ENCODE measurements at places on chromosomes 16 and 17. TPM values are rescaled to one million over a fixed set of nuclear protein-coding genes. Genes with fewer than 3 reads are reported as not detected.

The PRDM7 gene
- polyA plus RNA-seq, result not detected

The PFN1 gene
- 2,601 TPM for polyA plus RNA-seq

DNA sequence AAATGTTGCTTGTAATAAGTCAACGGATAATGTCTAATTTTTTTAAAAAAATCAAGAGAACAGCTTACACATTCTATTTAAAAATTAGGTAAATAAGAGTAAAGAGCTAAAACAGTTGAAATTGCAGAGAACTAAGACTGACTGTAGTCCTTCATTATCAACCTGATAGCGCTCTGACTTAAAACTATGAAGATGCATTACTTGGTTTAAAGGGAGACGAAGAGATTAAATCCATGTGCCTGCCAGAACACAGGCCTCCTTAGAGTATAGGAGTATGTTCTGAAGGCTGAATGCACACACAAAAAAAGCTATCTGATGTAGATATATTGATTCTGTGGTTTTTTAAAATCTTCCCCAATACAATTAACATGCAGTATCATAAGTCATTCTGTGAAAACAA is 28.5 kb downstream of the GLG1 start:
- H3K4me3 ChIP-seq, result no peak overlapping the region
- peaks cover 38% of the 10 kb centered on the region for H3K4me1 ChIP-seq
- no peaks in the 10 kb centered on the region for H3K27me3 ChIP-seq
- no peak overlapping the region for H3K27ac ChIP-seq
- no peaks in the 10 kb centered on the region for H3K36me3 ChIP-seq

DNA sequence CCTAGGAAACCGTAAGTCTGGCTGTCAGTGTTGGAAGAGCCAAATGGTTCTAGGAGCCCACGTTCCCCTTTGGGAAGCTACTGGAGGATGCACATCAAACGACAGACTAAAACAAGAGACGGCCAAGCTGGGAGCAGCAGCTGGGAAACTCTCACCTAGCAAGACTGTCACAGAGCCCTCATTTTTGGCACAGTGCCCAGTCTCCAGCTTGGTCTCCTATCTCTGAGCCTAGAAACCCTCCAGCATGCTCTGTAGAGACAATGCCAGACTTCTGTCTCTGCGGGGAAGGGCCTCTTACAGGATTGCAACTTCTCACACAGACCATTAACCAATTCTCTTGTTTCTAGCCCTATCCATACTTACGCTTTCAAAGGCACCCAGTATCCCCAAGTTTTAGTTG is 23.5 kb downstream of the GTF3C1 start:
- no peak overlapping the region for H3K4me3 ChIP-seq
- H3K36me3 ChIP-seq, result peaks cover 44% of the 10 kb centered on the region
- no peaks in the 10 kb centered on the region for H3K4me1 ChIP-seq
- no peaks in the 10 kb centered on the region for H3K27me3 ChIP-seq

- peak overlapping the region; percentile 96 for H3K27ac ChIP-seq
- DNase-seq, result no peak
- H3K4me1 ChIP-seq, result peaks cover 74% of the 10 kb centered on the region
- H3K4me3 ChIP-seq, result peak overlapping the region; percentile 85
- H3K36me3 ChIP-seq, result peaks cover 51% of the 10 kb centered on the region
Observed at GRCh38 chr16:31182391-31182790, 2.5 kb downstream of the FUS start.

- no peak overlapping the region for H3K27ac ChIP-seq
- no peak overlapping the region for H3K4me3 ChIP-seq
- H3K36me3 ChIP-seq, result no peaks in the 10 kb centered on the region
- no peak for DNase-seq
- no peaks in the 10 kb centered on the region for H3K27me3 ChIP-seq
Observed at GRCh38 chr16:23324727-23325126, 22.6 kb downstream of the SCNN1B start.

DNA sequence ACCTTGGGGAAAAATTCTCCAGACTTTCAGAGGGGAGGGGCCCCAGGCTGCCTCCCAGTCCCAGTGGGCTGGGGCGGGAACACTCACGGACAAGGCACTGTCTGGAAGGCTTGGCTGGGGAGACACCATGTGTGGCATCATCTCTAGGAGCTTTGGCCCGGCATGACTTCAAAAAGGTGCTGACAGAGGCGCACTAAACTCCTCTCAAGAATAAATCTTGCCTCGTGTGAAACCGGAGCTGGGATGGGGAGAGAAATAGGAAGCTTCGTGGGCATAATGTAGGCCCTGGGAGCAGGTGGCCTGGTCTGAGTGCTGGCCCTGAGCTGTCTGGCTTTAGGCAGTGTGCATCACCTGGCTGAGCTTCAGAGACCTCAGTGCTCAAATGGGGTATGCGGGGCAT is 5.7 kb downstream of the WSCD1 start:
- H3K4me1 ChIP-seq, result peaks cover 7% of the 10 kb centered on the region
- no peak for DNase-seq
- no peak overlapping the region for H3K27ac ChIP-seq
- peaks cover 6% of the 10 kb centered on the region for H3K27me3 ChIP-seq
- no peak overlapping the region for H3K4me3 ChIP-seq

DNA sequence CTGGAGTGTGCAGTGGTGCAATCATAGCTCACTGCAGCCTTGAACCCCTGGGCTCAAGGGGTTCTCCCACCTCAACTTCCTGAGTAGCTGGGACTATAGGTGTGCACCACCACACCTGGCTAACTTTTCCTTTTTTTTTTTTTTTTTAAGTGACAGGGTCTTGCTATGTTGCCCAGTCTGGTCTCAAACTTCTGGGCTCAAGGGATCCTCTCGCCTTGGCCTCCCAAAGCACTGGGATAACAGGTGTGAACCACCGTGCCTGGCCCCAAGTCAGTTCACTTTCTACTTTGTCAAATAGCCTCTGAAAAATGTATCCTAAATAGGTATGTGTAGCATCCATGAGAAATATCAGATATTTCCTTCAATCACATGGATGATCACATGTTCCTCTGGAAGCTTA is 9.9 kb upstream of the NFAT5 start:
- H3K27ac ChIP-seq, result no peak overlapping the region
- DNase-seq, result no peak
- no peaks in the 10 kb centered on the region for H3K4me1 ChIP-seq
- H3K4me3 ChIP-seq, result no peak overlapping the region
- no peaks in the 10 kb centered on the region for H3K36me3 ChIP-seq

DNA sequence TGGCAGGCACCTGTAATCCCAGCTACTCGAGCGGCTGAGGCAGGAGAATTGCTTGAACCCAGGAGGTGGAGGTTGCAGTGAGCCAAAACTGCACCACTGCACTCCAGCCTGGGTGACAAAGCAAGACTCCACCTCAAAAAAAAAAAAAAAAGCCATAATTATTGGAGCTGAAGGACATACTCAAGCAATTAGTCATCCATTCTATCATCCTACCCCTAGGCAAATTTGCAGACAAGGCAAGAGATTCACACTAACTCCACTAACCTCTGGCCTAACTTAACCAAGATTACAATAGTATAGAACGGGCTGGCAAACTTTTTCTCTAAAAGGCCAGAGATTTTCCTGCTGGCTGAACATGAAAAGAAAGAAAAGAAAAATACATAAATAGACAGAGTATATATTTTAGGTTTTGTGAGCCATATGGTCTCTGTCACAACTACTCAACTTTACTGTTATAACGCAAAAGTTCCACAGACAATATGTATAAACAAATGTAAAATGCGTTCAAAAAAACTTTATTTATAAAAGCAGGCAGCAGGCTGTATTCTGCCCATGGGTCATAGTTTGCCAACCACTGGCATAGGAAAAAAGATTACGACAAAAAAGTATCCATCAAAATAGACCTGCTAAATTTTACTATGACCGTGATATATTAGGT is 29.7 kb downstream of the BRIP1 start:
- no peaks in the 10 kb centered on the region for H3K27me3 ChIP-seq
- no peak overlapping the region for H3K4me3 ChIP-seq
- no peaks in the 10 kb centered on the region for H3K4me1 ChIP-seq
- no peak for DNase-seq
- no peaks in the 10 kb centered on the region for H3K36me3 ChIP-seq
- no peak overlapping the region for H3K27ac ChIP-seq
